ENCODE measurements at places on chromosomes 12 and 14.
A peak's percentile ranks its signal among the peaks of the same experiment; 100 is the strongest.

DNA sequence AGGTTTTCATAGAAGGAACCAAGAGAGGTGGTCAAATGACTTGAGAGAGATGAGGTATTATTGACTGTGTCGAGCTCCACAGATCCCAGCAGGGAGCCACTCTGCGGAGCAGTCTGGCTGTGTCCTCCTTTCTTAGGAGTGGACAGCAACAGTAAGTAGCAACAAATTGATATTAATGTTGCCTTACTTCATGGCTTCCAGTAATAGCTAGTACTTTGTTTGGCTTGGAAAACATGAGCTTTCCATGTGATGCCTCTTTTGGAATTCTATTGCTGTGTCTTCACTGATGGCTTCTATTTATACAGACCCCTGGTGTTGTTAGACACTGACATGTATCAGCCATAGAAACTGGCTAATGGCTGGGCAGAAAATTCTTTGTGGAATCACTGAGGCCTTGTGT lies 531.2 kb upstream of the CCDC196 start:
- no peak for DNase-seq

DNA sequence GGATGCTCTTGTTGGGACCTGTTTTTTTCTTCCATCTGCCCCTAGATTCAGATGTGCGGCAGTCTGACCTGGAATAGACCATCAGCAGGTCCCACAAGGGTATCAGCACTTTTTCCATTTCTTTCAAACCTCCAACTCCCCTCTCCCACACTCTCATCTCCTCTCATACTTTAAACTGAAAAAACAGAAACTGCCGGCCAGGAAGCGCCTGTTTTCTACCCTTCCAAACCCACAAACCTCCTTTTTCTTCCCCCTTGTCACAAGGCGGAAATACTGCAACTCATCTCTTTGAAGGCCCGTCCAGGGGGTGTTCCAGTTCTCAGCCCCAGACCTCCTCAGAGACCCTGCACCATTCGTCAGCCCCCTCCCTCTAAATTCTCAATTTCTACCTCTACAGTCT lies 62.5 kb upstream of the FKBP4 start:
- DNase-seq: no peak

DNA sequence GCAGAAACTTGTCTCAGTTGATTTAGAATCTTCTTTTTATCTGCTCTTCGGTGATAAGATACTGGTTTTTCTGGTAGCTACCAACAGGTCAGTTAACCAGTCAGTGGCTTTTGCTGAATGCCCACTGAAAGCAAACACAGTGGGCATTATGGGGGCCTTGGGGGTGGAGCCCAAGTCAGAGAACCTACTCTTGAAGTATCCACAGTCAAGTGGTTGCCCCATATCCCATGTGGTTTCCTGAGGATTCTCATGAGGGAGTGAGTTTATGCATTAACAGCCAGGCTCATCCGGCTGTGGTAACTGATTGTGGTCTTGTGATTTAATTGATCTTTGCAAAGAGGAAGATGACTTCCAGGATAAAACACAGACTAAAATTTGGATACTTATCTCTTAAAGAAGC lies 83.7 kb downstream of the ST8SIA1 start:
- no peak for DNase-seq

GRCh38 chr14:100717386-100717785 lies 9.3 kb upstream of the DLK1 start:
- DNase-seq: no peak

DNA sequence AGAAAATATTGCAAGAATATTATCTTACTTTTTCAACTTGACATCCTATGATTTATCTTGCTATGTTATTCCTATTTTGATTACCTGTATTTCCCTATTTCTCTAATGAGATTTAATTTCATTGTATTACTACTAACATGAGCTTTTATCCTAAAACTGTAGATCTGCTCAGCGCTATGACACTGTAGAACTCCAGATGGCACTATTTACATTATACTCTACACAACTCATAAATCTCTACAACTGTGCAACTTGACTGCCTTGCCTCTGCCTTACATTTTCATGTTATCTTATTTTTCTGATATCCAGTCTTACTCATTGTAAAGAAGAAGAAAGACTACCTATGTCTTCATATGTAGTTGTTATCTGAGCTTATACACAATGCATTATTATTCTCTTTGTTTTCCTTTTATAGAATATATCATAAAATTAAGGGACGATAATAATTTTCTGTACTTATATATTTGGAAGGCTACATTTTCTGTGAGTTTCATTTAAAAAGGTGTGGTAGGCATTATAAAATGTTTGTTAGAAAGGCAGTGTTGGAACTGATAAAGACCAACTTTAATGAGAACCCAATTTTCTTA lies 24.1 kb downstream of the NUP37 start:
- peak; percentile 16 for DNase-seq

DNA sequence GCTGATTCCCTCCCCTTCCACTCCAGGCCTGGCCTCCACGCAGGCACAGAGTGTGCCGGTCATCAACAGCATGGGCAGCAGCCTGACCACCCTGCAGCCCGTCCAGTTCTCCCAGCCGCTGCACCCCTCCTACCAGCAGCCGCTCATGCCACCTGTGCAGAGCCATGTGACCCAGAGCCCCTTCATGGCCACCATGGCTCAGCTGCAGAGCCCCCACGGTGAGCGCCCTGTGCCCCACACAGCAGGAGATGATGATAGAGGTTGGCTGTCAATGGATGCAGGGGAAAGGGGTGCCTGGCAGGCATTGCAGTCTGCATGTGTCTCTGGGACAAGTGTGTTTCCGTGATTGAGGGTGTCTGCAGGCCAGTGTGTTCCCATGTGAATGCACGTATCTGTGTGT lies 18.8 kb downstream of the C12orf43 start:
- no peak for DNase-seq

- no peak for DNase-seq
These were observed 230.3 kb downstream of the BCAT1 start for GRCh38 chr12:24718617-24719016.

DNA sequence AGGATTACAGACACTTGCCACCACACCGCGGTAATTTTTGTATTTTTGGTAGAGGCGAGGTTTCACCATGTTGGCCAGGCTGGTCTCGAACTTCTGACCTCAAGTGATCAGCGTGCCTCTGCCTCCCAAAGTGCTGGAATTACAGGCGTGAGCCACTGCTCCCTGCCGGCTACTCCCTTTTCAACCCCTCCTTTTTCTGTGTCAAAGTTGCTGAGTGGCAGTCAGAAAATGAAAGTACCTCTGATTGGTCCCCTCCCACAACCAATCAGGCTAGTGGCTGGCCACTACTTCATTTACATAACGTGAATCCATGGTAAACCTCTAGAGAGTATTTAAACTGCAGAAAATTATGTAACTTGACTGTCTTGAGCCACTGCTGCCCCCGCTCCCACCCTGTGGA lies 5.9 kb downstream of the RESF1 start:
- no peak for DNase-seq

DNA sequence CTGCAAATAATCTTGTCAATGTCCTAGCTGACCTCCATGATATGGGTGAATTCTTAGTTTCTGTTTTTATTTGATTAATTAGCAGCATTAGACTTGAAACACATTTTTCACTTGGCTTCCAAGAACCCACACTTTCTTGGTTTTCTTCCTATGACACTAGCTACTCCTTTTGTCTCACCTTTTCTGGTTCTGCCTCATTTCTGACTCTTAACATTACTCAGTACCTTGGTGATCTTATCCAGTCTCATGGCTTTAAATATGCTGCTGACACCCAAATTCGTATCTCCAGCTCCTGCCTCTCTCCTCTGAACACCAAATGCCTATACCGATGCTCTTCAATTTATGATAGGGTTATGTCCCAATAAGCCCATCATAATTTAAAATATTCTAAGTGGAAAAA lies 32.0 kb upstream of the SSTR1 start:
- no peak for DNase-seq

DNA sequence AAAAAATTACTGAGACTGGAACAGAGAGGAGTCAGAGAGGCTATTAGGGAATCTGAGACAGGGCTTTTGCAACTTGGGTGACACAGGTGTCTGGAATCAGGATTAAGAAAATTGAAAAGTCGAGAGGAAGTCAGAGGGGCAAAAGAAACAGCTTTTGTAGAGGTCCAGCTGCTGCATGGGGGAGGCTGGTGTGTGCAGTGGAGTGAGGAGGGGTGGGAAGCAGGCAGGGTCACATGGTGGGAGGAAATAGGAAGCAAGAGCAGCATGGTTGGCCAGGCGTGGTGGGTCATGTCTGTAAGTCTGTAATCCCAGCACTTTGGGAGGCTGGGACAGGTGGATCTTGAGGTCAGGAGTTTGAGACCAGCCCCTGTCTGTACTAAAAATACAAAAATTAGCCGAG lies 69.7 kb upstream of the VRK1 start:
- DNase-seq: no peak

DNA sequence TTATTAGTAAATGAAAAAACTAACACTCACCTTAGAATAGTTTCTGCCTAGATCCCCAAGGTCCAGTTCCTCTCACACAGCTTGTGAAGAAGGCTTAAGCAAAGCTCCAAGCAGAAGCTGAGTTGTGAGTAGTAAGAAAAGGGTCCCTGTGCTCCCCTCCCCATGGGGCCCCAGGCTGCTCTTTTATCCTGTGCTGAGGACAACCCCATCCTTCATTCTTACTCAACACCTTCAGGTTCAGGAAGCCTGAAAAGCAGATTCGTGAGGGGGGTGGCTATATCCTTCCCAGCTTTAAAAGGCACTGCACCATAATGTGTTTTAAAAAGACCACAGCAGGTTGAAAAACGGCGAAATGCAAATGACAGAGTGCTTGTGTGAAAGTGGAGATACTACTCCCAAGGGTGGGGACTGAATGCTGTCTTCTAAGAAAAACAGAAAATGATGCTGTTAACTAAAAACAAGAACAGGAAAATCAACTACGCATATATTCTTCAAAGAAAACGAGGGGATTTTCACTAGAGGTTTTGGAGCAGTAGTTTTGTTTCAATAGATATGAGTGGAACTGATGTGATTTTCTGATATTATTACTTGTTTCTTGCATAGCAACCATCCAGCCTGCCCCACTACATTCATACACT lies 182.7 kb downstream of the KTN1 start:
- DNase-seq: peak; percentile 33

DNA sequence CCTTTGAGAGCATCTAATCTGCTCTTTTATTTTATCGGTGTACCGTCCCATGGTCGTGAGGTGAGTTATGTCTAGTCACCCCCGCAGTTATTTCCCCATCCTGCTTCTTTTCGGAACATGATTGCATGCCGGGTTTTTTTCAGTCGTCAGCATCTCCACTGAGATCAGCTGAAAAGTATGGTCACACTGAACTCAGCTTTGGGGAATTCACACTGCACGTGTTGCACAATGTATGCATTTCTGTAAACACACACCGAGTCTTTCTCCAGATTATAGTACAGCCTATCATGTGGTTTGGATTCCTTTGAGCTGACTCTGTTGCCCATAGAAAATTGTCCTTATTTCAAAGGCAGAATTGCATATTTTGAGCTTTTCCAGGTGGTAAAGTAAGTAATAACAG lies 24.6 kb downstream of the PLXNC1 start:
- DNase-seq: no peak

GRCh38 chr14:66405158-66405557 lies 81.0 kb upstream of the CCDC196 start:
- DNase-seq: no peak

- no peak for DNase-seq
These were observed 135.6 kb upstream of the MAX start for GRCh38 chr14:65237941-65238340.

DNA sequence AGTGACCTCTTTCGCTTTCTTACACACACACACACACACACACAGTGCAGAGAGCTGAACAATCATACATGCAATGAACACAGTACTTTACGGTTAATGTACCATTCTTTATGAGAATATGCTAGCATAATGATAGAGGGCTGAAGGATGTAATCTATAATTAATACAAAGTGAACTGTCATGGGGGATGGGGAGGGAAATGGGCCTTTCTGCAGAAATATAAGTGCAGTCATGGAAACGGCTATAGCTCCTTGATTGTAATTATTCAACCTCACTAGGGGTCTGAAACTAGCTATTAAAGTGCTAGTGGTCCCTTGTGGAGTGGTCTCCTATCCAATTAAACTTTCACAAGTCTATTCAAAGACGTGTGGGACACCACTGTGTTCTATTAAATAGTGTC lies 443.2 kb upstream of the FOXG1 start:
- DNase-seq: no peak

DNA sequence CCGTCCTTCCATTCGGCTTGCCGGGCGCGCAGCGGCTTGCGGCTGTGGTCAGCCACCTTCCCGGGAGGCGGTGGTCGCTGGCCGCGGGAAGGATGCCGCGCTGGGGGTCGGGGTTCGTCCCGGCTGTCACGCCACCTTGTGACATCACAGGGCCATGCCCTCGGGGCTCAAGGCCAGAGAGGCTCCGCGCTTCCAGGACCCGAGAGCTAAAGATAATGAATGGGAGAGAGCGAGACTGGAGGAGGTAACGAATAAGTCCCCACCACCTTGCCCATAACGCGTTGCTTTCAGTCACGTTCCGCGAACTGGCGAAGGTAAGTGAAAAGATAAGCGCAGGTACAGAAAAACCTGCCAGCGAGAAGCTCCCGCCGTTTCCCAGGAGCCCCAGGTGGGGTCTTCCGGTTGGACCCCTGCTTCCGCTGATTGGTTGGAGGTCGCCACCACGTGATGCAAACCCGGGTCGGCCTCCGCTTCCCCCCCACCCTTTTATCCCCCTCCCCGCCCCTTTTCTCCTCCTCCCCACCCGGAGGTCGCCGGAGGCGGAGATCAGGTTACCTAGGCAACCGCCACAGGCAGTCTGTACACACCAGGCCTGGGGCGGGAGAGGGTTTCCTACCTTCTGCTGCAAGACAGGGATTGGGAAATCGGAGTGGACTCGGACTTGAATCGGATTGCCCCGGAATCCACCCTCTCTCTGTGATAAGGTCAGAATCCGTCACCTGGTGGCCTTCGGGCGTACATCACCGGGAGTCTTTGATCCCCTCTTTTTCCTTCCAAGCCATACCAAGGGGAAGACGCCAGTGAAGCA lies at the start of gene LRRC9:
Gene LRRC9, plus strand, starts transcription at position 575 of the 808 bp plus-strand sequence.
- peak; percentile 43 for DNase-seq

GRCh38 chr14:29168149-29168548 lies 401.6 kb downstream of the FOXG1 start:
- DNase-seq: no peak

- no peak for DNase-seq
These were observed 106.0 kb downstream of the TXNDC16 start for GRCh38 chr14:52446355-52446754.

DNA sequence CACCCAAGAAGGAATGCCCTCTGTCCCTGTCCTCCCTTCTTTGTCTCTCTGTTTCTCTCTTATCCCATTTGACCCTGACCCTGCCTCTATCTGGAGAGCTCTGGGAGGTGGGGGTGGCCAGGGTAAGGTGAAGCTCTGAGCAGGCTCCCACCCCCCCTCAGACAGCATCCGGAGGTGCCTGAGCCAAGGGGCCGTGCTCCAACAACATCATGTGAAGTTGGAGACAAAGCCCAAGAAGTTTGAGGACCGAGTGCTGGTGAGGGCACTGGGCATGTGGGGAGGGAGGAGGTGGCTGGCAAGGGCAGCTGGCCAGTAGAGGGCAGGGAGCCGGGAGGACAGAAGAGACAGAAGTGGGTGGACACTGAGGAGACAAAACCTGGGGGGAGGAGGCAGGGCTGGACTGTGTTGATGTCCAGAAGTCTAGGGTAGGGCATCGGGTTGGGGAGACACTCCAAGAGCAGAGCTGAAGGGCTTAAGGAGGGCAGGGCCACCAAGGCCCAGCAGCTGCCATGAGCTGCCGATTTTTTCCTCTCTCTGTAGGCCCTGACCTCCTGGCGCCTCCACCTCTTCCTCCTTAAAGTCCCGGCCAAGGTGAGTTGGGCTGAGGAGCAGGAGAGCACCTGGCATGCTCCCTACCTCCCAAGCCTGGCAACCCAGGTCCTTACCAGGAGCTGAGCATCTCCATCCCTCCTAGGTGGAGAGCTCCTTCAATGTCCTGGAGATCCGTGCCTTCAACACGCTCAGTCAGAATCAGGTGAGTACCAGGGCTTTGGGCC lies 1.9 kb downstream of the CARMIL3 start:
- DNase-seq: no peak

GRCh38 chr12:32533971-32534590 lies 134.7 kb downstream of the FGD4 start:
- peak; percentile 42 for DNase-seq
